ENCODE measurements at places on chromosomes 1 and 21. TPM values are rescaled to one million over a fixed set of nuclear protein-coding genes. Genes with fewer than 3 reads are reported as not detected.

The HHIPL2 gene
- polyA plus RNA-seq = 0.79 TPM

The FASLG gene
- 0.33 TPM for polyA plus RNA-seq

The CRNN gene
- polyA plus RNA-seq = not detected

The DNM3 gene
- polyA plus RNA-seq = 5.0 TPM

The LAMC1 gene
- 258 TPM for polyA plus RNA-seq

The OR2T2 gene
- polyA plus RNA-seq = not detected

The FBLIM1 gene
- 72.9 TPM for polyA plus RNA-seq

The SPRR1A gene
- polyA plus RNA-seq = not detected

GRCh38 chr21:32246571-32247140 lies 32.2 kb downstream of the MIS18A start:
- no peak for DNase-seq

DNA sequence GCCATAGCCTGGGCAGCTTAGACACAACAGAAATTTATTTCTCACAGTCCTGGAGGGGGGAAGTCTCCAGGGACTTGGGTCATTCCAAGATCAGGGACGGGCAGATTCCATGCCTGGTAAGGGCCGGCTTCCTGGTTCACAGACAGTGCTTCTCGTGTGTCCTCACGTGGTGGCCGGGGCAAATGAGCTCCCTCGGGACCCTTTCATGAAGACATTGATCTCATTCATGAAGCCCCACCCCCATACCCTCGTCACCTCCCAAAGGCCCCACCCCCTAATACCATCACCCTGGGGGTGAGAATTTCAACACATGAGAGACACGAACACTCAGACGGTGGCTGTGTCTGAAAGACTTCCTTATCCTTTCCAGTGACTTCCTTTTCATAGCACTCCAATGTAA lies 51.5 kb downstream of the ACOT7 start:
- no peak for DNase-seq

- no peak for DNase-seq
Measured at GRCh38 chr1:46526013-46526690, 25.3 kb downstream of the KNCN start.

DNA sequence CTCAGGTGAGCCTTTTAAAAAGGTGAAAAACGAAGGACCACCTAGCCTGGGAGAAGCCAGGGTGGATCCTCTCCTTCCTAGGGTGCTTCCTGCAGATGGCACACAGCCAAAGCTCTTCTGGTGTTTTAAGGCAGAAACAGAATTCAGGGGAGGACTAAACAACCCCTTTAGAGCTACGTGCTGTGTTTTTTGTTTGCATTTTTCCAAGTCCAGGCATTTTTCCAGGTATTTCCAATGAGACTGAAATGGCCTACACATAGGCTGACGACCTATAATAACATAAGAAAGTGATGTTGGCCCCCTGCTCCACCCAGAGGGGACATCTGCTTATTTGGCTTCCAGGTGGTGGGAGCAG lies 83.8 kb downstream of the CAPZB start:
- DNase-seq = no peak

GRCh38 chr1:198185759-198186158 lies 29.0 kb downstream of the NEK7 start:
- DNase-seq = no peak

- no peak for DNase-seq
Measured at GRCh38 chr1:64701886-64702285, 43.0 kb upstream of the RAVER2 start.

- no peak for DNase-seq
Measured at GRCh38 chr1:238954865-238955264, 431.5 kb upstream of the CHRM3 start.

DNA sequence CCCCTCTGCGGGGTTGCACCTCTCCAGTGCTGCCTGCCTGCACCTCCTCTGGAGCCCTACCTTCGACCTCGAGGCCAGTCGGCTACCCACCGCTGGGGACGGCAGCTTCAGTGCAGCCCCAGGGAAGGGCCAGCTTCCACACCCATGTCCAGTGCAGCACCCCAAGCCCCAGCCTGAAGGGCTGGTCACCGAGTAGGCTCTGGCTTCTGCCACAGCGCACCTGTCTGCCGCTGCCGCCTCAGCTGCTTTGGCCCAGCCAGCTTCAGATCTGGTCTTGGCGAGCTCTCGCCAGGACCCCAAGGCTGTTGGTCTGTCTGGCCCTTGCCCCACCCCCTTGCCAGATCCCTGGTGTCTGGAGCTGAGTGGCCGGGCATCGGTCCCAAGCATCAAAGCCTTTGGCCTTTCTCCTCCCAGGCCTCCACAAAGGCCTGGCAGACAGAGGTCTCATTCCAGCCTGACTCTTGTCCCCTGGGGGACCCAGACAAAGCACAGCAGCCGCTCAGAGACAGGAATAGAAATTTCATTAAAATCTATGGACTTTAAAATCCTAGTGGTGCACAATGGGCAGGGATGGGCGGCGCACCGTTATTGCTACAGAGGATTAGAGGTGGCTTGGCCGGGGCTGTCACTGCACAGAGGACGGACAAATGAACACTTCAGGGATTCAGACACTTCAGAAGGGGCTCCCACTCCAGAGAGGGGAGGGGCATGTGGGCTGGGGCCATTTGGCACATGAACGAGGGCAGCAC lies 4.8 kb downstream of the CCDC24 start:
- DNase-seq = no peak

GRCh38 chr21:36297938-36298572 lies 21.9 kb upstream of the MORC3 start:
- no peak for DNase-seq

DNA sequence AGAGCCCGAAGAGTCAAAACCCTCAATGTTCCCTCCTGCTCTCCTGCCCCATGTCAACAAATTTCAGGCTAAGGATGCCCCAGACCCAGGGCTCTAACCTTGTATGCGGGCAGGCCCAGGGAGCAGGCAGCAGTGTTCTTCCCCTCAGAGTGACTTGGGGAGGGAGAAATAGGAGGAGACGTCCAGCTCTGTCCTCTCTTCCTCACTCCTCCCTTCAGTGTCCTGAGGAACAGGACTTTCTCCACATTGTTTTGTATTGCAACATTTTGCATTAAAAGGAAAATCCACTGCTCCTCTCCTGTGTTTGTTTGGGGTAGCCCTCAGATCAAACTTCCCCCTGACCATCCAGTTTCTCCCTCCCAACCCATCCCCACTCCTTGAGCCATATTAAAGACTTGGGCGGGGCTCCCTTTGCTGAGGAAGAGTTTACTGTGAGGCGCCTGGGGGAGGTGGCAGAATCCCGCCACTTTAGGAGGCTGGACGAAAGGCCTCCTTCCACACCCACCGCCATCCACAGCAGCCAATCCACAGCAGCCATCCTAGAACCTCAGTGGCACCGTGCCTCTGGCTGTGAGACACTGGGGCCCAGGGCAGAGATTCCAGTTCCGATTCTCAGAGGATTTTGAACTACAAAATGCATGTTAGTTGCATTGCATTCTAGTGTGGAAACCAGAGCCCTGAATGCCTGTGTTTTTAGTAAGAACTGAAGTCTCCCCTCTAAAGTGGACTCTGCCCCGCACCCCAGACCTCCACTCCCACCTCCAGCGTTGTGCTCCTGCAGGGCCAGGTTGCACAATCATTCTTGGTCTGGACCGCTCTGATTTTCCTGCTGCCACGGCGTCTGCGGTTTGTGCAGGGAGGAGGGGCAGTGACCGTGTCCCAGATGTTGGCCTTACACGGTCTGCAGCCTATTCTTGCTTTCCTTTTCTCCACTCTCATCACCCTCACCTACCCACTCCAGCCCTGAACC lies 3.0 kb downstream of the OLFML3 start:
- peak; percentile 82 for DNase-seq

DNA sequence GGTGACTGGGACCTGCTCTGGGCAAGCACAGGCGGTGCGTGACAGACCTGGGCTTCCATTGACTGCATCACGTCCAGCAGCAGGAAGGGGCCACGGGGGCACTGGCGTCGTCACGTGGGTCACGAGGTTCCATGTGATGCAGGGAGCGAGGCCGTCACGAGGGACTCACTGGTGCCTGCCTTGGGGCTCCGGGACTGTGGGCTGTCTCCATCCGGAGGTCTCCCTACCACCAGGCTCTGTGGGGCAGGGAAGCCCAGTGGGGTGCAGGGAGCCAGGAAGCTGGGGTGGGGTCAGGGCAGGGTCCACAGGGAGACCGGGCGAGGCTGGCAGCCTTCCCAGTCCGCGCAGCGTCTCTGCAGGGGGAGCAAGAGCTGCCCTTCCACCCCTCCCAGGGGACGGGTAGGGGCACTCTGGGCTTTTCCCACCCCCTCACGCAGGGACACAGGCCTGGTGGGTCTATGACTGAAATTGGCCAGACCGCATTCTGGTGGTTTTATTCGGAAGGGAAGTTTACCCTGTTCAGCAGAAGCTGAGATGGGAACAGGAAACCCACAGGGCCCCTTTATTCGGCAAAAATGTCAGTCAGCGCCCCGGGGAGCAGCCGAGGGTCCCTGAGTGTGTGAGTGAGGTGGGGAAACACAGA lies 416 bp upstream of the TNFRSF14 start:
- DNase-seq = no peak

DNA sequence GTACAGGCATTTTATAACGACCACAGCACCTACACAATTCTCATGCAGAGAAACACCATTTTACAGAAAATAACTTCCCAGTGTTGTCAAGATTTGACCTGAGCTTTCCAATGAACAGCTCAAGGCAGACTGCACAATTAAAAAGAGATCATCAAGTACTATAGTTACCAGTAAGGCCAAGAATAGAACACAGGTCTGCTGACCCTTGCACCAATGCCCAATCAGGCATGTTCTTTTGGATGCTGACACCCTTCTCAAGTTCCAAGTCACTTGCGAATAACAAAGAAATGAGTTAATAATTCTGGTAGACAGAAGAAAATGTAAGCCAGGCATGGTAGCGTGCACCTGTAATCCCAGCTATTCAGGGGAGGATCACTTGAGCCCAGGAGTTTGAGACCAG lies 101.9 kb downstream of the SLC45A1 start:
- no peak for DNase-seq

DNA sequence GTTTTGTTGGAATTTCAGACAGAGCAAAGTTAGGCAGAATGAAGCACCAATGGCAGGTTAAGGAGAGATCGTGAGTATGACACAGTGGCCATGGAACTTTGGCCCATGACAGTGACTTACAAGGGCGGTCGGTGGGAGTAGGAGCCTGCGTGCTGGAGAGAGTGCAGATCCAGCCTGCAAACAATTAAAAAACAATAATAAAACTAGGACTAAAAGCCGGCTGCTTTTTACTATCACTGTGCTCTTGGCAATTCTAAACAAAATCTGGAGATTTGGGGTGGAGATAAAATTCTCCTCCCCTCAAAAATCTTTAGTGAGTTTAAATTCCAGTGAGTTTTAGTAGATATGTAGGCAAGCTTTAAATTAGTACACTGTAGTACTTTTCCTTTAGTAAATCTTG lies 96.9 kb downstream of the DHRS3 start:
- DNase-seq = no peak

DNA sequence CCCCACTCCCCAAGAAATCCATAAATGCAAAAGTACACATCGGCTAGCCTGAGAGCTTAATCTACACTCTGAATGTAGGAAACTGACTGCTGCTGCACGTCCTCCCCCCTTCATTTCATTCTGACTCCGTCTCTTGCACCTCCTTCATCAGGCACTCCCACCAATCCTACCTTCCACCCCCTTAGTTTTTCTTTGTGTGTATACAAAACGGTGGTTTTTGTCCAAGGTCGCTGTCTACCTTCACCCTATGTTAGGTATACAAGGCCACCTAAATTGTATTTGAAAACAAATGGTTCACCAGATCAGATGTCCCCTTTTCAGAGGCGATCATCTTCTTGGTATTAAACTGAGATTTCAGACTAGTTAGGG lies 1.9 kb downstream of the WDR26 start:
- no peak for DNase-seq

DNA sequence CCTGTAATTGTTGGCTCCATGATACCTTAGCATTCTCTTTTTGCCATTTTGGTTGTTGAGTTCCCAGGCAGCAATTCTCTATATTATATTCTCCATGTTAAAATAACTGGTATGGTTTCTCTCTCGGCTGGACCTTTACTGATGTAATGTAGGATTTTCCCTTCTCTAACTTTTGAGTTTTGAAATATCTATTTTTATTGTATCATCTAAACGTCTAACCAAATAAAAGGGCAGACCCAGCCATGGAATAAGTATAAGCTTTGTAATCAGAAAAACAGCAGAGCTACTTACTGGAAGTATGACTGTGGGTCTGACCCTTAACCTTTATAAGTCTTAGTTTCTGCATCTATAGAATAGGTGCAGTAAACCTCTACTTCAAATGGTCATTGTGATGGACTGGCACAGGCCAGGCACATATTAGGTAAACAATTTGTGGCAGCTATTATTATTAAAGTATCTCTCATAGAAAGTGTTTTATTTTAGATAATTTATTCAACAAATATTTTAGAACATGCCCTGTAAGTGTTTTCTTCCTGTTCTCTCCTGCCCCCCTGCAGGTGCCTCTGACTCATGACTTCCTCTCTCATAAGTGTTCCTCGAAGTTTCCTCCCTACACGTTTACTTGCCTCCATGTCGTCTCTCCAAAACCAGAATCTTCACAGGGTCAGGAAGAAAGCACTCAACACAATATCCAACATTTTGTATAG lies 224.9 kb upstream of the FGGY start:
- no peak for DNase-seq

DNA sequence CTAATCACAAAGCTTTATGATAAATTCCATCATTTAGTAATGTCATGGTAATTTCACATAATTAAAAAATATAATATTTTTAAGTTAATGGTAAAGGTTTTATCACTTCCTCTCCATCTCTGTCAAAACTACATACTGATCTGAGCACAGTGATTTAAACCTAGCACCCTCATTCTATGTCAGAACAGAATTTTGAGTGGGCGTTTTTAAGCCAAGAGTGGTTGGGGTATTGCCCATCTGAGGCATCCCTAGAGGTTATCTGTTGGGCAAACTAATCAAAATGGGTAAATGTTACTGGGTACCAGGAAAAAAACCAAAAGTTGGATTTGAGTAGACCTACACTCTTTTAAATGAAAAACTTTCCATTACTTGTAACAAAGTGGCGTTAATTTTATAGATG lies 100.7 kb upstream of the GFI1 start:
- DNase-seq = no peak

DNA sequence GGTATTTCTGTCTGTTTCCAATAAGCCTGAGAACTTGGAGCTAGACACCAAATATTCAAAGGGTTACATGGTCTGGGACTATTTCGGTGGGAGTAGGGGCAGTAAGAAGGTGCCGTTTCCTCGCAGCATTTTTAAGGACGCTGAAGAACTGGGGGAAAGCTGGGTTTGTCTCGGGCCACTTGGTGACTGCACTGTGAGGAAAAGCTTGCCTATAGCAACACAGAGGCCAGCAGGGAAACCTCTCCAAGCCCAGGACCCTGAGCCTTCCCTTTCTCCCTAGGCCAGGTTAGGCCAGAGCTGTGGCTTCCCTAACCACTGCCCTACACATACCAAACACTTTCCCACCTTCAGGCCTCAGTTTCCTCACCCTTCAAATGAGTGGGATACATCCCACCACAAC lies 3.3 kb downstream of the GLIS1 start:
- no peak for DNase-seq

DNA sequence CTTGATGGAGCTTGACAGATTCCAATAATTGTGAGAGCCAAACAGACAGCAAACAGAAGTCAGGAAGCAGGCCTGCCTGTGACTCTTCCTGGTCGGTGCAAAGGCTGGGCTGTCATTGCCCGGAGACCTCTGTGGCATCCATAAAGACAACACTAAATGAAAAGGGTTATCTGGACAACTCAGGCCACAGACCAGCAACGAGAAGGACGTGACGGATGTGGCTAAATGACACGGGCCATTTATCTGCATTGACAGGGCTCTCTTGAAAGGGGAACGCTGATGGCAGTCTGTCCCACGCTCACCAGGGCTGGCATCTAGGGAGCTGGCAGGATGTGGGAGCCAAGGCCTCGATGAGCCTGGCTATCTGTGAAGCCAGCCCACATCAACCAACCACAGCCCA lies 35.0 kb downstream of the HMGB4 start:
- DNase-seq = no peak
